ENCODE measurements at places on chromosomes 7 and 10. TPM values are rescaled to one million over a fixed set of nuclear protein-coding genes. Genes with fewer than 3 reads are reported as not detected.

Gene SKIDA1
- 4.3 TPM for total RNA-seq

Gene HMX2
- total RNA-seq, result not detected

Gene ADCY1
- 0.05 TPM for total RNA-seq

Gene USP6NL
- 13.8 TPM for total RNA-seq

Gene COL1A2
- total RNA-seq, result 7,492 TPM

Gene GHRHR
- total RNA-seq, result not detected

Gene LAMB1
- total RNA-seq, result 1,014 TPM

Gene CALCR
- not detected for total RNA-seq

Gene C7orf33
- total RNA-seq, result not detected

Gene CALML5
- total RNA-seq, result not detected

Gene CAMK2B
- not detected for total RNA-seq

Gene TUBB8
- total RNA-seq, result not detected

Gene PLXNA4
- total RNA-seq, result 56.2 TPM

Gene DNAJC12
- total RNA-seq, result 12.0 TPM

Gene SPDYE18
- not detected for total RNA-seq

Gene BHLHA15
- total RNA-seq, result not detected

Gene OGDHL
- 1.7 TPM for total RNA-seq

Gene SFRP5
- not detected for total RNA-seq

Gene RNF148
- total RNA-seq, result not detected

Gene ANK3
- total RNA-seq, result 22.0 TPM

Gene MCM10
- total RNA-seq, result 3.7 TPM

Gene OR9A2
- total RNA-seq, result not detected

Gene ASB13
- total RNA-seq, result 18.4 TPM

Gene PDE1C
- total RNA-seq, result 187 TPM

Gene FAM25G
- total RNA-seq, result not detected

Gene NUTM2B
- 1.3 TPM for total RNA-seq

Gene MOGAT3
- not detected for total RNA-seq

Gene AKR1D1
- not detected for total RNA-seq

All from osteocyte (in vitro differentiated cells).